Stimulated activated naive CD8-positive, alpha-beta T cell treated with anti-CD3 and anti-CD28 coated beads, Interleukin-15, Interleukin-2, amounts not matched to agents 100 U/mL and 50 U/mL, for 24 hours (primary cell): ENCODE measurements at places on chromosomes 1 and 21.

GRCh38 chr1:82604524-82604923 is 803.8 kb downstream of the ADGRL2 start:
- DNase-seq, result no peak

GRCh38 chr1:168266644-168267186 is 14.0 kb upstream of the TBX19 start:
- DNase-seq, result no peak

- DNase-seq, result no peak
These were observed 278.0 kb upstream of the KAZN start for GRCh38 chr1:14320518-14320917.

DNA sequence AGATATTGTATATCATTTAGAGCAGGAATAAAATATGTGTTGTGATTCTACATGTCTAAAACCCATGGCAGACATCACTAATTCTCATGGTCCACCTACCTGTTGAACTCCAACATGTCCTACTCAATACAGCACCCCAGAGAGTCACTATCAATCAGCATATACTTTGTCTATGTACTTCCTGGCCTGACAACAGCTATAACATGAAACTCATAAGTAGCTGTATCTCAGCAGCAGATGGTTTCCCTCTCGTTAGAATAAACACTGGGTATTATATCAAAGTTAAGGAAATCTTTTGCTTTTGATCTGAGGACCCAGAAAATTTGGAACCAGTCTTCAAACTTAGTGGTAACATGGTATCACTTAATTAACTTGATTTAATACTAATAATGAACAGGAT is 15.8 kb downstream of the ARPC5 start:
- DNase-seq, result no peak

DNA sequence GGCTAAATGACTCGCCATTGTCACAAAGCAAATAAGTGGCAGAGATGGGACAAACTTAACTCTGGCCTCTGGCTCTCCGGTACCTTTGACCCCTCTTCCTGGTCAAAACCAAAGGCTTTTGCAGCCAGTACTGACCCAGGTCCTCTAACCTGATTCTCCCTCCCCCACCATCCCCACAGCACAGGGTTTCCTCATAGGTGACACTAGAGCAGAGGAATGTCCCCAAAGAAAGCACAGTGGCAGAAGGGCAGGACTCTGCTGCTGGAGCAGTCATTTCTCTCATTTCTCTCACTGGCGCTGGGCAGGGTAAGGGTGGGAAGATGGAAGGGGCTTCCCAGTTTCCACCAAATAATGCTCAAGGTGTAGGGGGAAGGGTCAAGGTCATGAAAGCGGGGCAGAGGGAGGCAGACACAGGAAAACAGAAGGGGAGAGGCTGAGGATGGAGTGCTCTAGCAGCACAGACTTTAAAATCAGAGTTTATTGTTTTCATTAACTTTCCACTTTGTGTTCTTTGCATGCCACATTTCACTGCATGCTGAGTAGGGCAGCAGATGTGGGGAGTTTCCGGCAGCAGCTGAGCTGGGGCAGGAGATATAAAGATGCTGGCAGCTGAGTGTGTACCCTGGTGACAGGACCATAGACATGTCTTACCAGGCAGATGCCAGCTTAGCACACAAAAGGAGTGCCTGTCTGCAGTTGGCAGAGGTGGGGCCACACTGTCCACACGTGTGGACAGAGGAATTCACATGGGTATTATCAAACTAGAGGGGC is 80.5 kb downstream of the FAM78B start:
- DNase-seq, result no peak

DNA sequence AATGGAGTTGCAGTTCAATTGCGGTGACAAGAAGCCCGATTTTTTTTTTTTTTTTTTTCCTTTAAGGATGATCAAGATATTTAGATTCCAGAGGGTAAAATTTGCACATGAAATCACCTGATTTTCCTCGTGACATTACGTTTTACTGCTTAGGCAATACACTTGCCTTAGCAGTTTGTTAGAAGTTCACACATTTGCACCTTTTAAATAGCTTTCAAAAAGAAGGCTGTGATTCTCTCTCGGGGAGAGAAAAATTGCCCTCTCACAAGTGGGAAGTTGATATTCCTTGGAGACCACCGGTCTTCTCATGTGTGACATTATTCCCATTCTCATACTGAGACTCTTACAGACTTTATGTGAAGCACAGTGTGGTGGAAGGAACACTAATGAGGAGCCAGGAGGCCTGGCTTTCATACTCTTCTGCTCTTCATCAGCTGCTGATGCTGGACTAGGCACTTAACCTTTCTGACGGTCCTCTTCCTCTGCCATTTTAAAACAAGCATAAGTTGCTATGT is 69.8 kb upstream of the HSPA13 start:
- no peak for DNase-seq

- no peak for DNase-seq
These were observed 65.3 kb downstream of the FASLG start for GRCh38 chr1:172724232-172724631.

- DNase-seq, result no peak
These were observed 39.3 kb upstream of the EPS8L3 start for GRCh38 chr1:109802901-109803561.

GRCh38 chr1:37167479-37167878 is 133.2 kb upstream of the GRIK3 start:
- DNase-seq, result no peak

- no peak for DNase-seq
These were observed 30.6 kb downstream of the SNRPE start for GRCh38 chr1:203891950-203892349.

GRCh38 chr1:154629061-154629674 is 21.2 kb upstream of the ADAR start:
- no peak for DNase-seq

GRCh38 chr1:226404063-226404903 is 3.6 kb downstream of the PARP1 start:
- no peak for DNase-seq

- no peak for DNase-seq
These were observed 6.8 kb upstream of the SLAMF1 start for GRCh38 chr1:160653620-160654016.

- no peak for DNase-seq
These were observed 11.6 kb downstream of the GMEB1 start for GRCh38 chr1:28680151-28680550.

GRCh38 chr1:218537122-218537913 is 192.2 kb downstream of the TGFB2 start:
- no peak for DNase-seq

DNA sequence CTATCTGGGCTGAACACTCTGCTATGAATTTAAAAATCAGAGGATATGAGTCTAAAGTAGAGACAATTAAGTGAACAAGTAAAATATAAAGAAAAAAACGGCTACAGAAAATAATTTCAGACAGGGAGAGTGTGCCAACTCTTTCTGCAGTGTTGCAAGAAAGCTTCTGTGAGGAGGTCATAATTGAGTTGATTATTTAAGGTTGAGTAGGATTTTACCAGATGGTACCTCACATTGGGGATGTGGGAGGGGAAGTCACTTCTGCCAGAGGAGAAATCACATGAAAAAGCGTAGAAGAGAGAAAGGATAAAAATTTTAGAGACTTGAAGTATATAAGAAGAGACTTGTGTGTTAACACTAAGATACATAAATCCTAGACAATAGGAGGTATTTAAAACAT is 238.0 kb upstream of the NCAM2 start:
- DNase-seq, result no peak

DNA sequence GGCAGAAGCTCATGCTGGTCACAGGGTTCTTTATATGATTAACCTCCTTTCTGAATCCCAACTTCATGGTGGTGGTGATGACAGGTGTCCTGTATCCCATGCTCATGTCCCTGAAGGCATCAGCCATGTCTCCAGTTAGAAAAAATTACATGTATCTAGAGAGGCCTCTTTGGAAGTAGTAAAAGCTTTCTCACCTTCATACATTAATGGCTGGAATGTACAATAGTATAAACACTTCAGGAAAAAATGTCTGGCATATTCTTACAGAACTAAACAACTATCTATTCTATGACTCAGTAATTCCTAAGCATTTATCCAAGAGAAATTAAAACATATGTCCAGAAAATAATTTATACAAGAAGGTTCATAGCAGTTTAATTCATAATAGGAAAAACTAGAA is 34.0 kb downstream of the ADAM30 start:
- no peak for DNase-seq

GRCh38 chr21:28142697-28143096 is 850.0 kb downstream of the LTN1 start:
- DNase-seq, result no peak

DNA sequence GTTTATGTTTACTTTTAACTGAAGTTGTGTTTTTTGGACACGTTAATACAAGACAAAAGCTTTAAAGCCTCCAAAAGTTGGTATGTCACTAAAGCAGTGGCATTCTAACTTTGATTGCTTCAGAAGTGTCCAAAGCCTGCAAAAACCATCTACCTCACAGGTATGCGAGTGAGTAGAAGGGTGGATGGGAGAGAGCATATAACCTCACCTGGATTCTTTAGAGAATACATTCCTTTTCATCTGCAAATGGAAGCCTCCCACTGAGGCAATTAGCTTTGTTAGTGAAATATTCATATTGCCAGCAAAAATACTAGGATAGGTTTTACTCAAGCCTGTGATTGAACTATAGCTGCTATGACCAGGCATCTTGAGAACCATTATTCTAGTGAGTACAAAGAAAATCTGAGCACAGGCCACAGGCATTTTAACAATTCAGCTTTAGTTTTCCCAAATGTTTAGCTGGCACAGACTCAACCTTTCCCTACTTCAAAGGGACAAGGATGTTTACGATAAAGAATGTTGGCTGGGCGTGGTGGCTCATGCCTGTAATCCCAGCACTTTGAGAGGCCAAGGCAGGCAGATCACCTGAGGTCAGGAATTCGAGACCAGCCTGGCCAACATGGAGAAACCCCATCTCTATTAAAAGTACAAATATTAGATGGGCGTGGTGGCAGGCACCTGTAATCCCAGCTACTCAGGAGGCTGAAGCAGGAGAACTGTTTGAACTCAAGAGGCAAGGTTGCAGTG is 39.7 kb downstream of the MAP3K21 start:
- DNase-seq, result no peak

DNA sequence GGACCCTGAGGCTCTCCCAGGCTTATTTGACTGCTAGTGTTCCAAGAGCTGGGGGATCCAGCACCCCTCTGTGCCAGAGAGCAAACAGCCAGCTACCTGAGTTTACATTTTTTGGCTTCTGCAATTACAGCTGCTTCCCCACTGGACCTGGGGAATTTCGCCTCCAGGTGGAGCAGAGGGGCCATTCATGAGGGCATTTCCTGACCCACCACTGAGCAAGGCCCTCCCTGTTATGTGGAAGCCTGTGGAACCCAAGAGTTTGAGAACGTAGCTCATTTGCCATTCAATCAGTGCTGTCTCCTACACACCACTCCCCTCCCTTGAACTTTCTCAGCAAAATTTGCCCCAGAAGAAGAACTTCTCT is 42.7 kb upstream of the TMEM51 start:
- no peak for DNase-seq

DNA sequence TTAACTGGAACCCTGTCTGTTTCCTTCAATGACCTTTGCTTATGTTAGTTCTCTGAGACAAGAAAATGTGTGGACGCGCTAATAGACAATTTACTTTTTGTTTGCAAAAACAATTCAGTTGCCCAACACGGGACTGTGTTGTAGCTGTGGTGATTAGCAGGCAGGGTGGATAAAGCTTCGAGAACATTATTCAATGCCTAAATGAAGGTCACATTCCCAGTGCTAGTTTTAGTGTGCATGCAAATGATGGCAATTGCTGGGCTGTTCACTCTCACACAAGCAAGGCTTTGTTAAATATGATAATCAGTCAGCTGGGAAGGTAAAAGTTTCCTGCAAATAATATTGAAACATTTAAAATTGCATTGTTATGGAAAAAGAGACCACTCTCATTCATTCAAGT is 188.4 kb downstream of the BACH1 start:
- DNase-seq, result no peak

GRCh38 chr1:211482306-211482705 is 9.7 kb downstream of the RD3 start:
- DNase-seq, result no peak

DNA sequence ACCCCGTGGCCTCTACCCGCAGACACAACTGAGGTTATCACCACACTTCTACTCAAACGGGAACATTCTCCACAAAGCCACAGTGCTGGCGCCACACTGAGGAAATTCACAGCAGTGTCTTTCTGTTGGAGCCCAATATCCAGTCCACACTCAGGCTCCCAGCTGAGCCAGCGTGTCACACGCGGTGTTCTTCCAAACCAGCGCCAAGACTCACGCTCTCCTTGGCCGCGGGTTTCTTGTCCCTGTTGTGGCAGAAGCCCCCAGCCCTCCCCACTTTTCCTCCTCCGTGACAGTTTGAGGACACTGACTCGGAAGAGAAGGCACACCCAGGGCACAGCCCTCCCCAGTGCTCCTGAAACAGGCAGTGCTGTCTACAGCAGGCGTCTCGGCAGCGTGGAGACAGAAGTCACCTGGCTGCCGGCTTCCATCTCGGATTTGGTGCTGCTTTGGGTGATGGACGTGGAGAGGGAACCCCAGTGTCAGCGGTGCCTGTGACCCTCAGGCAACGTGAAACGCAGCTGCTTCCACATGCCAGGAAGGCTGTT is 35.4 kb upstream of the AGPAT3 start:
- DNase-seq, result no peak

DNA sequence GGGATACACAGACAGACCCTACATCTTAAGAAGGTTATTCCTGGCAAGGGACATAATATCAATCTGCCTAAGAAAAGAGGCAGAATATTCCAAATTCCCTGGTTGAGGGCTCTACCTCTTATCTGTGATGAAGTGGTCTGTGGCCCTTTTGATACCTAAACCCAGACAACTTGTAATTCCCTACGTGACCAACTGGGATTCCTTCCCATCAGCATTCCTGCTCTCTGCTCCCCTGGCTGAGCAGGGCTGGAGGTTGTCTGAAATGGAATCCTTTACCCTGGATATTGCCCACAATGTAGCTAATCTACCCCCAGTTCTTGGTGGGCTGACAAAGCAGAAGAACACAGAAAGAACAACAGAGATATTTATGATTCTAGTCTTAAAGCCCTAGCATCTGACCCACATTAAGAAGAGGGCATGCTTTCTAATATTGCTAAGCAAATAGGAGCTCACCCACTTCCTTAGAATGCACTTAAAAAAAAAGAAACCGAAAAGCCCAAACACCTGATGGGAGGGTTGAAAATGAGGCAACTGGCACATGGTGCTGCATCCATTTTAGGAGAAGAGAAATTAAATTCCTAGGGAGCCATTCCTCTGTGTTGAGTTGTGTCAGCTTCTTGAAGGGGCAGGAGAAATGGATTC is 36.8 kb downstream of the GADD45A start:
- no peak for DNase-seq

DNA sequence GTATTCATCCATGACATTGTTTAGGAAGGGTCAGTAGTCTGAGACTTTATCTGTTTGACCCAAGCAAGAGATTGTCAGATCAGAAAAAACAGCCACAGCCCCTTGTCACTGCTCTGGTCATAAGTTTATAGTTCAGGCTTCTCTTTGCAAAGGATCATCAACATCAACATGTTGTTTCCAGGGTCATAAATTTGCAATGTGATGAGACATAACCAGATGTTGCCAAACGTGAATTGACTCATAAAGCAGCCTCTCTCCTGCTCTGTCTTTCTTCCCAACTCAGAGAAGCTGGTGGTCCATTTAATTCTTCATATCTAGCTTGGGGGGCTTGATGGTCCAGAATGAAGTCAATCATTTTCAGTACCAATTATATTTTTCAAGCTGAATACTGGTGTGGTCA is 507.2 kb upstream of the PBX1 start:
- DNase-seq, result no peak

GRCh38 chr21:36235058-36235582 is 78.5 kb downstream of the DOP1B start:
- DNase-seq, result no peak

- DNase-seq, result no peak
These were observed 53.7 kb downstream of the PLD5 start for GRCh38 chr1:242470774-242471173.

GRCh38 chr1:209516771-209517680 is 66.5 kb upstream of the CAMK1G start:
- no peak for DNase-seq
